Stimulated activated CD4-positive, alpha-beta T cell treated with anti-CD3 and anti-CD28 coated beads, Interleukin-4, amount 100 ng/mL, for 4 hours (primary cell): ENCODE measurements at places on chromosomes 3 and 15.

DNA sequence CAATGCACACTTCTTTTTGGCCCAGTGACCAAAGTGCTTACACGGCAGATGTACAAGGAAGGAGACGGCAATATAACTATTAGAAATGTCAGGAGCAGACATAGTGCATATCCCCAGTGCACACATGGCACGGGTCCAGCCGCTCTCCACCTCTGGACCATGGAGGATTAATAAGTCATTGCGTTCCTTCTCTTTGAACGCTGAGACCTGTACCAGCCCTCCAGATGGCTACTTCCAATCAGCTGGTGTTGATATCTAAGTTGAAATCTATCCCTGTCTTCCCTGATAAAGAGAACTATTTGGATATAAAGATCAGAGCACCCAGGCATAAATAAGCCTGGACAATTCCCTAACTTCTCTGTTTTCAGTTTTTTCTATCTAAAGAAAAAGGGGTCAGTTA, 212.5 kb downstream of the CADPS start:
- no peak for DNase-seq

DNA sequence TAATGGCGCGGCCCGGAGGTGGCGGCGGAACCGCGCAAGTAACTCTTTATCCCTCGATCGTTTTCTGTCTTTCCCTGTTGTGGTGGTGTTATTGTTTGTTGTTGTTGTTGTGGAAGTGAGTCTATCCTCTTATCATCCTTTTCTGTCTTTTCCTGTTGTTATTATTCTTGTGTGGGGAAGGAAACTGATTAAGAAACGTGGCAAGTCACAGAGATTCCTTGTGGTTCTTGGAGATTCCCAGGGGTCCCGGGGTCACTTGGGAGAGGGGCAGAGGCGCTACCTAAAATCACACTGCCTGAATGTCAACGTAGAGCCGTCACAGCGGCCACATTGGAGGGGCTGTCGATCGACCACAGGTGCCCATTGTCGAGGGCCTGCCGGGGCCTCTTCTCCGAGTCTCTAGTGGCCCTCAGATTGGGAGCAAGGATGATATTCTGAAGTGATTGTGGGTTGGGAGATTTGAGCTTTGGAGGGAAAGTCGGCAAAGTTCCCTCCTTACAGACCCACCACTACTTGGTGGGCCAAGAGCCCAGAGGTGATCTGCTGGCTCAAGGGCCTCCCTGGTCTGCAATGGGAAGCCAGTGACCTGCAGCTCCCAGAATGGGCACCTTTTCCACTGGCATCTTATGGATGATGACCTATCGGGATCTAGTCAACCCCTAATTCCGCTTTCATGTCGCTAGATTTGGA, 790 bp downstream of the PARP14 start:
- DNase-seq, result no peak

GRCh38 chr15:84980196-84981053, 1.2 kb upstream of the PDE8A start:
- peak; percentile 78 for DNase-seq

GRCh38 chr15:47822048-47822447, 104.7 kb downstream of the SEMA6D start:
- DNase-seq, result no peak

GRCh38 chr3:191430103-191430502, 30.9 kb upstream of the PYDC2 start:
- no peak for DNase-seq

GRCh38 chr15:45429941-45430792, 51.8 kb upstream of the GATM start:
- peak; percentile 75 for DNase-seq

DNA sequence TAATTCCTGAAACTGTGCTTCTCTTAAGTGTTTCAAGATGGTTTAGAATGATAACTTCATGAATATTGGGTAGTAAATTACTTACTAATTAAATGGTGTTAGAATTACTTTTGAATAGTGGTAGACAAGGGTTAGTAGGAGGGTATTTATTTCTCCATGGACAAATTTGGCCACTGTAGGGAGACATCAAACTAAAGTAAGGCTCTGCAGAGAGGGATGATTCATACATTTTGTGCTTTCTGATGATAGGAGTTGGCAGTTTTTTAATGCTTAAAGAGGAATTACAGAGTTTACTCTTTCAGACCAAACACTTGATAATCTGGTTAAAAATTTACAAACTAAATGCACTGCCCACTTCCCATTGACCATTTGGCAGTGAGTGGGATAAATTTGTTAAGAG, 127.6 kb downstream of the NAALADL2 start:
- DNase-seq, result no peak

GRCh38 chr3:82130046-82130445, 368.6 kb upstream of the GBE1 start:
- DNase-seq, result no peak

DNA sequence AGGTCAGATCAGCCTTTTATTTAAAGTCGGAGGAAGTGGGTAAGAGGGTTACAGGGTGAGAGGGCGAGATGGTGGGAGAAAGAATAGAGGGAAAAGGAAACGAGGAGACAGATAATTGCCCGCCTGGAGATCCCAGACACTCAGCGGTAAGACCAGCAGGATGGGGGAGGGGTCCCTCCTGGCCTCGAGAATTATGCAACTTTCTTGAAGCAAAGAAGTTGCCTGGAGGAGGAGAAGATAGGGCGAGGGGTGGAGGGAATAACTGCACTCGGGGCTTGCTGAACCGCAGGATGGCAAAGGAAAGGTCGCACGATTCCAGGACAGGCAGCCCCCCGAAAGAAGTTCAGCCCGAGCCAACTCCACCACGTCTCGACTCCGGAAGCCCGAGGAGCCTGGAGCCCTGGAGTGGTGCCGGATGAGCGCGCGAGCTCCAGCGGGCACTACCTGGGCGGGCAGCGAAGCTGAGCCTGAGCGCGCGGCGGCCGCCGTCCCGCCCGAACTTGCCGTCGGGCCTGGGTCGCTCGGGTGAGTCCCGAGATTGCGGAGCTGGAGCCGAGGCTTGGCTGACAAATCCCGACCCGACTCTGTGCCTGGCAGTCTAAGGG, 402 bp downstream of the WWTR1 start:
- DNase-seq, result no peak

DNA sequence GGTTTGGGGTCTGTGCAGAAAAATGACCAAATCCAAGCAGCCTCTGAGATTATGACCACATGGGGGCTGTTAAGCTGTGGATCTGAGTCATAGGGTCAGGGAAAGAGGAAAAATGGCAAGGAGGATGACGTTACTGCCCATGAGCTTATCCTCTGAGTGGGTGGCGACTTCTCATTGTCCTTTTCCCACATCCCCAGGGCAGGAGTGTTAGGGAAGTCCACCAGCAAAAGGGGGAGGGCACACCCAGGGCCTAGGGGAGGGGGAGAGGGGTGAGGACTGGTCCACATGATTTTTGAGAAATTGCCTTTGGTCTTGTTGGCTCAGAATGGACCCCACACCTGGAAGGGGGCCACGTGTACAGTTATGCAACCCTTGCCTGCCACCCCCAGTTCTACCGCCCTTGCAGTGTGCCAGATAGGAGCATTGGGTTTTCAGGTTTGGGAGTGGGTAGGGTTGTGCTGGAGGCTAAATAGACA, 2.6 kb downstream of the CD276 start:
- DNase-seq, result no peak

DNA sequence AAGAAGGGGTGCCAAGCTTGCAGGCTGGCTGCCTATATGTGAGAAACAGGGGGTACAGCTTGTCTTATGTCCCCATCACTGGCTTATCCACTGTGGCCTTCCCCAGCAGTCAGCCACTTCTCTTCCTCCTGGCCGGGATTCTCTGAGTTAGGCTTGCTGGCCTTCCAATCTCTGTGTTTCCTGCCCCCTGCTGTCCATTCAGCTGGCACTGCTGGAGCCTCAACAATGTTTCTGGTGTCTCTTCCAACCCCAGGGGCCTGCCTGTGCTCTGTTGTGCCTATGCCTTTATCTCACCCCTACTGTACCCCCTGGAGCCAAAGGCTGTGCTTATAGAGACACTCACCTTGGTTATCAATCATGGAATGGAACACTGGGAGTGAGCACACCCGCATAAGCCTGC, 36.5 kb downstream of the ANAPC13 start:
- no peak for DNase-seq

DNA sequence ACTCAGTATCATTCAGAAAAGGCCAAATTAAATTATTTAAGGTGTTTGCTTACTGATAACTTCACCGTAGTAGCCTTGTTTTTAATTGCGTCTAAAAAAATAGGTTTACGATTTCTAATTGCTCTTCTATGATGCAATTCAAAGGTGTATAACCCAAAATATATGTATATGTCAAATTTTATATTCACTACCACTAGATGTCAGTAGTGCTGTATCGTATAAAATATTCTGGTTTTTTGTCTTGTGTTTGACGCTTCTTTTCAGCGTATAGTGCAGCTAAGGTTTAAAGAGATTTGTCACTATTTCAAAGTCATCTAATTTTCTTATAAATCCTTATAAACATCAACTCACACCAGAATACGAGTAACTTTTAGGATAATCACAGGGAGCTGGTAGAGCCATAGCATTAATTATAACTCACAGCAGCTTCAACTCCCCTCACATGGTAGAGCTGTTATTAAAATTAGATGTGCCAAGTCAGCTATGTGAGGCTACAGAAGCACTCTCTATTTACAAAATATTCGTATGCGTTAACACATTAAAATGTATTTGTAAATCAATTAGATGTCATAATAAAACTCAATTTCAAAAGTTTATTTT, 3.5 kb downstream of the PFN2 start:
- no peak for DNase-seq

DNA sequence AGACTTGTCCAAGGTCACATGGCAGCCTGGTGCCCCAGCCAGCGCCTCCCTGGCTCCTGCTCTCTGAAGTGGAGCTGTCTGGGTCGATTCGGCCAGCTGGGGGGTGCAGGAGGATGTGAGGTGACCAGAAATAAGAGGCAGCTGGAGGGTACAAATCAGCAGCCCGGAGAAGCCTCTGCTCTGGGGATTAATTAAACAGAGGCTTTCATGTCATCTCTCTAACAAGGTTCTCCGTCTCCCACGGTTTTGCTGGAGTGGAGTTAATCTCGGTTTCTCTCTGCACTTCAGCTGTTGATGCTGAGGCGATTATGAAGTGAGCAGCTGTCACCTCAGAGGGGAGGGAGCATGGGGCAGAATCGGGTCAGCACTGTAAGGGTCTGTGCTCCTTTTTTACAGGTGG, 236.8 kb downstream of the TLE3 start:
- no peak for DNase-seq
